ENCODE measurements at places on chromosomes 4 and X.

DNA sequence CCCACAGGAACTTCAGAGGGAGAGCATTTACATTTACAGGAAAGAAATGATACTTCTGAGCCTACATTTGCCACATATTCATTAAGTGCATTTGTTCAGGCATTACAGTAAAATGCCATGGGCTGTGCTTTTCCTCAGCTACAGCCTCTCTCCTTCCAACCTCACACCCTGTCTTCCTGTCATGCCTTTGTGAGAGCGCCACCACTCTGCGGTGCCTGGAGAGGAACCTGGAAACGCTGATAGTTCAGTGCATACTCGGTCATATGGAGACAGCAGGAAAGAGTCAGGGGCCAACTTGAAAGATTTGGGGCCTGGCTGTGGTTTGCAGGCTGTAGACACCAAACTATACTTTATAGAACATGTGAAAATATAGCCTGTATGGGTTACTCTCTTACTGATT lies 40.5 kb downstream of the NFKB1 start:
- DNase-seq = no peak

GRCh38 chr4:110163327-110164069 lies 34.9 kb downstream of the ELOVL6 start:
- DNase-seq = no peak

- DNase-seq = no peak
These were observed 112.5 kb upstream of the MAP9 start for GRCh38 chr4:155489271-155489670.

- no peak for DNase-seq
These were observed 17.1 kb downstream of the NAT8L start for GRCh38 chr4:2075987-2076907.

GRCh38 chrX:332496-332860 lies 13.9 kb upstream of the GTPBP6 start:
- DNase-seq = no peak

DNA sequence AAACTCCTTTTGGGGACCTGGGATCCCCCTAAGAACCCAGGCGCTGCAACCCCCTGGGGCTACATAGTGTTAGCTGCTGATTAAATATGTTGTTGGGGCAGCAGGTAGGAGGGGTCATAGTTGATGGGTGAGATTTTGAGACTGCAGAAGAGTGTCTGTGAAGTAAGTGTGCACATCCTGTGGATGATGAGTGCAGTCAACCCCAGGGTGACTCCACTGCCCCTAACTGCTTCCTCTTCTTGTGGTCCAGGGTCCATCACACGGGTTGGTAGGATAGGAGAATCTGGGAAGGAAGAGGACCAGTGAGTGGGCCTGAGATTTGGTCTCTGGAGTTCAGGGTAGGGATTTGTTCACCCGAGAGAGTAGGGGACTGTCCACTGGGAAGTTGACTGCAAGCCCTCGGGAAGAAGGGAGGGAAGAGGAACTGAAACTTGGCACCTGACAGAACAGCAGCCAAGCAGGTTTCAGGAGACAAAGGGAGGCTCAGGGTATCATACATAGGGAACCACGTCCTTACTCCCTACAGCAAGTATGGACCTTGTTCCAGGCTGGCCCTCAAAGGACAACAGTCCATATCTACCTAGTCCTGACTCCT lies 8.5 kb downstream of the DLG3 start:
- no peak for DNase-seq

GRCh38 chr4:38499101-38499500 lies 164.9 kb upstream of the KLF3 start:
- no peak for DNase-seq

All from SK-N-MC (cell line).